ENCODE measurements at places on chromosomes 2 and 18.

DNA sequence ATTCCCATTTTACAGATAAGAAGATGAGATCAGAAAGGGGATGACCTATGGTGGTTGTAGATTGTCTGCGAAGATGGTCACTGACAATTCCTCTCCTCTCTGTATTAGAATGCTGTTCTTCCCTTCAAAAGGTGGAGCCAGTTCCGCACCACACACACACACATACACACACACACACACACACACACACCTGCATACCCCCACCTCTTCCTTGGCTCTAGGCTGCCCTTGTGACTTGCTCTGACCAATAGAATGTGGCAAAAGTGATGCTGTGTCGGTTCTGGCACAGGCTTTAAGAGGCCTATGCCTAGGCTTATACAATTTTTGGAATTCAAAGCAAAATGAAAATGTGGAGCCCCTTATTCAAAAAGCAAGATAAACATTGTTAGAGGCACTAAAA lies 88.0 kb downstream of the ZFP36L2 start:
- DNase-seq = no peak

DNA sequence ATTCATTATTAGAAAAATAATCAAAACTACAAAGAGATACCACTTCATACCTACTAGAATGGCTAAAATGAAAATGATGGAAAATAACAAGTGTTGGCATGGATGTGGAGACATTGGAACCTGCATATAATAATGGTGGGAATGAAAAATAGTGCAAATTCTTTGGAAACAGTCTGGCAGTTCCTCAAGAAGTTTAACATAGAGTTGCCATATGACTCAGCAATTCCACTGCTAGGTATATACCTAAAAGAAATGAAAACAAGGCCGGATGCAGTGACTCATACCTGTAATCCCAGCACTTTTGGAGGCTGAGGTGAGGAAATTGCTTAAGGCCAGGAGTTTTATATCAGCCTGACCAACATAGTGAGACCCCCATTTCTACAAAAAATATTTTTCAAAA lies 41.6 kb upstream of the ACYP2 start:
- peak; percentile 38 for DNase-seq

DNA sequence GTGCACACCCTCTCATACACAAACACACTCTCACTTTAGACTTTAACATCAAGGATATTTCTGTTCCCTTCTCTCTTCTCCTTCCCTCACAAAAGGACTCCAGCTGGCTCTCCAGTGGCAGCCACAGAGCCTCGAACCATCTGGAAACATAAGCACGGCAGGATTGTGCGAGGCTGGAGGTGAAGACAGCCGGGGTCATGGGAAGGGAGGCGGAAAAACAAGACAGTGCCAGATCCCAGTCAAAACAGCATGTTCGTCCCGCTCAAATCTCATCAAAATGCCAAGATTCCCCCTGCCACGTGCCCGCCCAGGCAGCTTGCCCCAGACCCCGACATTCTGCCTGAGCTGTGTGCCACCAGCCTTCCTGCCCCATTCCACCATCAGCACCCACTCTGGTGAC lies 180.3 kb downstream of the ZBTB7C start:
- no peak for DNase-seq

GRCh38 chr18:39494211-39494896 lies 1928.8 kb upstream of the CELF4 start:
- peak; percentile 59 for DNase-seq

DNA sequence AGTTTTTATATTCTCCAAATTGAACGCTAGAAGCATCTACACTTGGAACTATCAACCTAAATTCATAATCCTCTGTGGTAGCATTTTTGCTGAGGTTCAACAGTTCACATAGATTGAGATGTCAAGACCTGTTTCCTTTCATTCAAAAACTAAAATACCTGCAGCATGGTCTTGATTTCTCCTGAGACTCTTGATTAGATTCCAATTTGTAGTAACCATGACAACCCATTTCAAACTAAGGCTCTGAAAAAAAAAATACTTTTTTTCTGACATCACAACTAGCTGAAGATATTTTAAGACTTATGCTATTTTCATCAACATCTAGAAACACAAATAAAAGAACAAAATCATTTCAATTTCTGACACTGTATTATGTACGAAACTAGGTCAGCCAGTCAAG lies 29.8 kb downstream of the COBLL1 start:
- no peak for DNase-seq

- no peak for DNase-seq
Observed at GRCh38 chr2:172358691-172359556, 68.5 kb upstream of the ITGA6 start.

DNA sequence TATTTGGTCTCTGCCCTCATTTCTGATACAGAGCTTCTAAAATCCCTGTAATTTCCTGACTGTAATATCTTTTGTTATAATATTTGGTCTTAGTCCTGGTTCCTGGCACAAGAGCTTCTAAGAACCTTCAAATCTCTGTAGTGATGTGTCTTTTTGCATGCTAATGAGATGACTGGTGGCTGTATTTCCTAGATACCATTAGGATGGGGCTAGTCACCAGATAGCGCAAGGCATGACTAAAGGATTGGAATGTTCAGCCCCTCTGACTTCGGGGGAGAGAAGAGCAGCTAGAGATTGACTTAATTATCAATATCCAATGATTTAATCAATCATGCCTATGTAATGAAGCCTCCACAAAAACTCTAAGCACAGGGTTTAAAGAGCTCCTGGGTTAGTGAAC lies 620.8 kb upstream of the ACVR2A start:
- no peak for DNase-seq

DNA sequence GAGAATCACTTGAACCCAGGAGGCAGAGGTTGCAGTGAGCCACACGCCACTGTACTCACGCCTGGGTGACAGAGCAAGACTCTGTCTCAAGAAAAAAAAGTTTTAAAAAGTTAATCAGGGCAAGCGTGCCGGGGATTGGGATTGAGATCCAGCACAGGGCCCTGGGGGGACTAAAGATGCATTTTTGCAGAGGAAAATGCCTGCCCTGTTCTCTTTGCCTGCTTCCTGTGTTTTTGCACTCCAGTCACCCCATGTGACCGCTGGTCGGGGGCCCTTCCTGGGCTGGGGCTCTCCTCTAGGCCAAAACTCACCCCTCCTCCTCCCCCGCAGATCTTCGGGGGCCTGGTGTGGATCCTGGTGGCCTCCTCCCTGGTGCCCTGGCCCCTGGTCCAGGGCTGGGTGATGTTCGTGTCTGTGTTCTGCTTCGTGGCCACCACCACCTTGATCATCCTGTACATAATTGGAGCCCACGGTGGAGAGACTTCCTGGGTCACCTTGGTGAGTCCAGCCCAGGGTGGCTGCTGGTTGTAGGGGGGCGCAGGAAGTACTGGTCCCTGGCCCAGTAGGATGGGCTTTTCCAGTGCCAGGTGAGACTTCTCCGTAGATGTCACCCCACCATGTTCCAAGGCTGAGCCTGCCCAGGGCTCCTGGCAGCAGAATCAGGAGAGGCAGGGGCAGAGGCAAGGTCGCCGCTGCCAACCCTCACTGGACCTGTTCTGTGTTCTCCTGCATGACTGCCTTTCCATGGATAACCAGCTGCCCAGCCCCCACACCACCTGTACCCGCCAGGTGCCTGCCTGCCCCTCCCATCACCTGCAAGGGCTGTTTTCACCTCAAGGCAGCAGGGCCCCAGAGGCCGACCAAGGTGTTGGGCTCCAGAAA lies 22.4 kb downstream of the MAL start:
- DNase-seq = no peak

DNA sequence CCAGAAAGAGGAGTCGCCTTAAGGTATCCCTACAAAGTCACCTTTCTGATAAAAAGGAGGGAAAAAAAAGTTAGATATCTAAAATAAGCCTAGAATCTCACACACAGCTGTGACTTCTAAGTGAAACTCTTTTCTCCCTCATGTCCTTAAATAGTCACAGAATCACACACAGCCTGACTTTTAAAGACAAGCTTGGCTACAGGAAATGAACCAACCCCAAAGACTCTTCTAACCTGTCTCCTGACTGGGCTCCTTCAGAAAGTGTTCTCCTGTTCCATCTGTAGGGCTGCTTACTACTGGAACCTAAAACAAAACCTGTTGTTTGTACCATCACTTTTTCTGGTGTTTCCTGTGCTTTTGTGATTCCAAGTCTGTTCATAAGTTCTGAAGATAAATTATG lies 62.7 kb upstream of the NRP2 start:
- no peak for DNase-seq

DNA sequence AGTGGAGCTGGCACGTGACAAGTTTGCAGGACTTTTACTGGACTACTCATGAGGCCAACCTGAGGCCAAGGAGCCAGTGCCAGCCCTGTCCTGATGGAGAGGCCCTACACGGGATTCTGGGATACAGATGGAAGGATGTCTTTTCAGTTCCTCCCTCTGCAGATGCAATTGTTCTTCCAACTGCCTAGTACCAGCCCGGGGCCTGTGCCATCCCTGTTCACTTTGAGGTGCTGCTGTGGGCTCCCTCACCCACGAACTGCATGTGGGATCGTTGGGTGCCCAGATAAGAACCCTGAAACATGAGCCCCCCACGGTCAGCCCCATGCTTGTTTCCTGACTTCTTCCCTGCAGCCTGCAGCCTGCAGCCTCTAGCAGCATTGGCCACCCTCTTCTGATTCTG lies 25.3 kb upstream of the LAPTM4A start:
- DNase-seq = no peak

GRCh38 chr2:15834381-15835031 lies 105.8 kb upstream of the MYCN start:
- DNase-seq = no peak

DNA sequence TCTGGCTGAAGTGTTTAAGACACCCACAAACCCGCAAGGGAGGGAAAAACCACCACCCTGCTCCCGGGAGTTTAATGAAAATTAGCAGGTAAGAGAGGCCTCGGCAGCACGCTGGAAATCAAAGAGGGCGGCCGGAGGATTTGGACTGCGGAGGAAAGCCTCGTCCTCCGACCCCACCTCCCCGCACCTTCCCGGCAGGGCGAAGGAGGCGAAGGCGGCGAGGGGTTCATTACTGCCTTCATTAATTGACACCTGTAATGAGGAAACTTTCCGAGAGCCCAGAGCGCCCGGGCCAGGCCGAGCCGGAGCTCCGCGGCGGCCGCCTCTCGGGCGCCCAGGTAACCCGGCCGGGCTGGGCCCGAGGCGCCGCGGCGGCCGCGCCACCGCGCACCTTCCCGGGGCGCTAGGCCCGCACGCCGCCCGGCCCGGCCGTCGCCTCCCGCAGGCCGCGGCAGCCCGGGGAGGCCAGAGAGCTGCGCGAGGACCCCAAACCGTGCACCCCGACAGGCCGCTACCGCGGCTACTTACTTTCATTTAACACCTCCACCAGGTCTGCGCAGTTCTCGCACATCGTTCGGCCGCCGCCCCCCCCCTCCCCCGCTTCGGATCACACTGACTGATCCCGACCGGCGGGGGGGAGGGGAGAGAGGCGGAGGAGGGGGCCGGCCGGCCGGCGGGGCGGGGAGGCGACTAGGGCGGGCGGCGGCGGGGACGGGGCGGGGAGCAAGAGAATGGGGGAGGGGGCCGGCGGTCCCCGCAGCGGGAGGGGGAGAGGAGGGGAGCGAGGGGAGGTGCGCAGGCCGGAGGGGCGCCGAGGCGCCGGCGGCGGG lies 550 bp downstream of the USP34 start:
- DNase-seq = peak; percentile 75
